ENCODE measurements at places on chromosomes 5 and 9.

GRCh38 chr5:119009131-119009530 lies 20.8 kb upstream of the DTWD2 start:
- no peak for DNase-seq

- no peak for DNase-seq
Measured at GRCh38 chr5:7207979-7208378, 188.0 kb upstream of the ADCY2 start.

GRCh38 chr5:135400866-135401265 lies 1.8 kb upstream of the MACROH2A1 start:
- DNase-seq = no peak

GRCh38 chr5:95178046-95178651 lies 106.7 kb downstream of the MCTP1 start:
- peak; percentile 90 for DNase-seq

DNA sequence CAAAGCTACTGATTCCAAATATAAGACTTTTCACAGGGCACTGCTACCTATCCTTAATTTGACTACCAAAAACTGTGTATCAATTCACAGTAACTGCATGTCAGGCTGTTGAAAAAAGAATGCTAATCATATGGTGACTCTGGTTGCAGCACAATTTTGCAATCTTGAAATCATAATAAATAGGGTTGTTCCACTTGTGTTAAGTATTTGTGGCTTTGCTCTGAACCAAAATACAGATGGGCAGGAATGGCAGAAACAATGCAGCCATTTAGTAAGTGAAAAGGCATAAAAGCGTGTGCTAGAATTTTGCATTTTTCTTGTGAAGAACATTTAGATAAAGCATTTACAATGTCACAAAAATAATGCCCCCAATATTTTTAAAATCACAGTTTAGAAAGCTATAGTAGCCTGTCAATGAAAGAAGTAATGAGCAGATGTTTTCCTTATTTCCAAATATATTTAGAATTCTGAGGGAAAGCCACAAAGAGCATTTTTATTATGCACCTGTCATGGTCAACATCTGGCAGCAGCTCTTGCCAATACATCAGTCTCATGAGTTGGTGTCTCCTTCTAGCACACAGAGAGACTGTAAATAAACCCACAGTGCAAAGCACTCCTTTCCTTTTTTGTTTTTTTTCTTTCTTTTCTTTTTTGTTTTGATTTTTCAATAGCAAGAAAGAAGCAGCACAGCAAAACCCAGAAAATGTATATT lies 54.8 kb upstream of the PAM start:
- DNase-seq = no peak

DNA sequence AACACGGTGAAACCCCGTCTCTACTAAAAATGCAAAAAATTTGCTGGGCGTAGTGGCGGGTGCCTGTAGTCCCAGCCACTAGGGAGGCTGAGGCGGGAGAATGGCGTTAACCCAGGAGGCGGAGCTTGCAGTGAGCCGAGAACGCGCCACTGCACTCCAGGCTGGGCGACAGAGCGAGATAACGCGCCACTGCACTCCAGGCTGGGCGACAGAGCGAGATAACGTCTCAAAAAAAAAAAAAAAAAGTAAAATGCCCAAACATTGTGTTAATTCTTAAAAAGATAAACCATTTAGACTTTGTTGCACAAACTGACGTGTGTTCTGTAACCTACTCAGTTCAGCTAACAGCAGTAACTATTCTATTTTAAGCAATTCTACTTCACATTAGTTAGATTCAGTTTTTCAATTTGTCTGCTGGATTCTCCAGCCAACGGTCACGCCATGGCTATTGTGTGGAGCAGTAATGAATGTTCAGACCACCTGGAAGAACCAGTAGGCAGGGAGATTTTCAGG lies 119.3 kb upstream of the MAN2A1 start:
- DNase-seq = no peak

- DNase-seq = no peak
Measured at GRCh38 chr5:57267805-57268204, 93.9 kb downstream of the GPBP1 start.

GRCh38 chr9:123091459-123091858 lies 58.0 kb downstream of the GPR21 start:
- no peak for DNase-seq

GRCh38 chr5:92715946-92716520 lies 865.0 kb downstream of the NR2F1-AS1 start:
- no peak for DNase-seq

- no peak for DNase-seq
Measured at GRCh38 chr5:133527311-133527710, 85.0 kb downstream of the FSTL4 start.
